ENCODE measurements at places on chromosomes 1 and 21.

DNA sequence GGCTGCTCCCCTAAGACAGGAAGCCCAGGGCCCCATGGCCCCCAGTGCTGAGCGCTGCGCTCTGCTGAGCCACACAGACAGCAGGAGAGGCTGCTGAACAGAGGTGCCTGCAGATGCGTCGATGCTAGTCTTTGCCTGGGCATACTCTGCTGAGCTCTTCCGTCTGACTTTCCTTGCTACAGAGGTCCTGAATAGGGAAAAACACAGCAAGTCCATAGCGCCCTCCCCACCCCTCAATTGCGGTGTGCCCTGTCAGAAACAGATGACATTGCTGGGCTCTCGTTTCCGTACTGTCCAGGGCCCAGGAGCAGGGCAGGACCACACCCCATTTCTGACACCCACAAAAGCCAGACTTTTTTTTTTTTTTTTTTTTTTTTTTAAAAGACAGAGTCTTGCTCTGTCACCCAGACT, 252.5 kb downstream of the SDCCAG8 start:
- DNase-seq, result no peak

DNA sequence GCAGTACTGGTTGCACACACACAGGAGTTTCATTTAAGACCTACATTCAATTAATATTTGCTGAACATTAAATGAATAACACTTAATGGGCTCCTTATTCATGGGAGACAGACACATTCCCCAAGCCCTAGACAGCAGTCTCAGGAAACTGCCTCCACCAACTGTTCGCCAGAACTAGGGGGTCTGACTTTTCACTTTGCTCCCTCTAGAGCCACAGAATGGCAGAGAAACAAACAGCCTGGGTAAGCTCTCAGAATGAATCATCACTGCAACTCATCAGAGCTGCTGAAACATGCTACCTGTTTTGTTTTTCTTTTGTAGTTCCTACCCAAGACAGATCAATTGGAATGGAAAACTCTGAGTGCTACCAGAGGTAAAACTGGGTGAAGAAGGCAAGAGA, 31.7 kb downstream of the ELK4 start:
- no peak for DNase-seq

- DNase-seq, result no peak
Measured at GRCh38 chr1:39988618-39989343, 33.8 kb downstream of the MFSD2A start.

DNA sequence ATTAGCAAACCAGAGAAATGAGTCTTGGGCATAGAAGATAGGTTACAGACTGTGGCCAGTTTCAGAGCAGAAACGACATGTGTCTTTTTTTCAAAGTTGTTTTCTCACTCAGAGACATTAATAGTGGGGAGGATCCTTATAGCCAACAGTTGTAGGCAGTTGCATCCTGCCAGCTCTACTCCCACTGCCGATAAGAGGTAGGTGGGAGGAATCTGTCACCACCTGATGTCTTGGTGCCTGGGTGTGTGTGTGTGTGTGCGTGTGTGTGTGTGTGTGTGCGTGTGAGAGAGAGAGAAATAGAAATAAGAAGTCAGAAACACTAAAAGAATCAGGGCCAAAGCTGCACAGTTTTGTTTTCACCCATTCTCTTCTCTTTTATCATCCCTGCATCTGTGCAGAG, 219.5 kb downstream of the ZP4 start:
- no peak for DNase-seq

- peak; percentile 57 for DNase-seq
Measured at GRCh38 chr1:24555591-24556413, at the start of gene NCMAP. Gene NCMAP (plus strand): TSS chr1:24556087. CDS start chr1:24595431, 39,344 bp downstream.
